Effector CD4-positive, alpha-beta T cell (primary cell): ENCODE measurements at places on chromosomes 11 and 22.

DNA sequence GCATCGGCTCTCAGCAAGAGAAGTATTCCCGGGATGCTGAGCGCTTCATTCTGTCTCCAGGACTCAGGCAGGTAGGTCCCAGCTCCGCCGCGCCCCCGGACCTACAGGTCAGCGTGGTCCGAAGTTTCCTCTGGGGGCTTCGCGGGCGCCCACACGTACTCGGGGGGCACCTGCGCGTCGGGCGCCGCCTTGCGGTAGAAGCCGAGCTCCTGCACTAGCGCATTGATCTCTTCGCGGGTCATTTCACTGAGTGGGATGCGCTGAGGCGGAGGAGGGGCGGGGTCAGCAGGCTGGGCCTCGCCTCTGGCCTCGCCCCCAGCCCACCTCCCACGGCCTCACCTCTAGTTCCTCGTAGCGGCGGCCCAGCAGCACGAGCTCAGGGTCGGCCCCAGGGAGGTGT is 2.5 kb downstream of the SELENOM start:
- DNase-seq: no peak

- DNase-seq: no peak
Measured at GRCh38 chr22:43670513-43670912, 141.6 kb downstream of the EFCAB6 start.

DNA sequence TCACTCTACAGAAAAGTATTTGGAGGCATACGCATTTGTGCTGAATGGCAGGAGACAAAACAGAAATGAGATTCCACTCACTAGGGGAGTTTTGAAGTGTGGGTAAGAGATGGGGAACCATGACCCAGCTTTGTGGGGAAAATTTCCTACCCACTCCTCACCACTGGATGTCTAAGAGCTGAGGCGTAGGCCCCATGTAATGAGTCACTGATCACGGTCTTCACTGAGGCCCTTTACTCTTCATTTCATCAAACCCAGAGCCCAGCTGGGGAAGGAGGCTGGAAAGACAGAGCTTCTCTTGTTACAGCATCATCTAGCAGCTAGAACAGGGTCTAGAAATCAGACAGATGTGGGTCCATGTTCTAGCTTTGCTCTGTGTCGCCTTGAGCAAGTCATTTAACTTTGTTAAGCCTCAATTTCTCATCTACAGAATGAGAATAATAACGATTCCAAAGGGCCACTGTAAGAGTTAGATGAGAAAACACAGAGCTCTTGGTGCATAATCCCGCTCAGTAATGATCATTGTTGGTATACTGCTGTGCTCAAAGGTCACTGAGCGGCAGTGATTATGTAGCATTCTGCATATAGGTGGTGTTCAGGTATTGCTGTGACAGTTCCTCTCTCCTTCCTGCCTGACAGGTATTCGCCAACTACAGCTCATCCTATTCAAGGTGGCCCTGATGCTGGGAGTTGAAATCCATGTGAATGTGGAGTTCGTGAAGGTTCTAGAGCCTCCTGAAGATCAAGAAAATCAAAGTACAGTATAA is 97.2 kb downstream of the MICAL2 start:
- DNase-seq: no peak

DNA sequence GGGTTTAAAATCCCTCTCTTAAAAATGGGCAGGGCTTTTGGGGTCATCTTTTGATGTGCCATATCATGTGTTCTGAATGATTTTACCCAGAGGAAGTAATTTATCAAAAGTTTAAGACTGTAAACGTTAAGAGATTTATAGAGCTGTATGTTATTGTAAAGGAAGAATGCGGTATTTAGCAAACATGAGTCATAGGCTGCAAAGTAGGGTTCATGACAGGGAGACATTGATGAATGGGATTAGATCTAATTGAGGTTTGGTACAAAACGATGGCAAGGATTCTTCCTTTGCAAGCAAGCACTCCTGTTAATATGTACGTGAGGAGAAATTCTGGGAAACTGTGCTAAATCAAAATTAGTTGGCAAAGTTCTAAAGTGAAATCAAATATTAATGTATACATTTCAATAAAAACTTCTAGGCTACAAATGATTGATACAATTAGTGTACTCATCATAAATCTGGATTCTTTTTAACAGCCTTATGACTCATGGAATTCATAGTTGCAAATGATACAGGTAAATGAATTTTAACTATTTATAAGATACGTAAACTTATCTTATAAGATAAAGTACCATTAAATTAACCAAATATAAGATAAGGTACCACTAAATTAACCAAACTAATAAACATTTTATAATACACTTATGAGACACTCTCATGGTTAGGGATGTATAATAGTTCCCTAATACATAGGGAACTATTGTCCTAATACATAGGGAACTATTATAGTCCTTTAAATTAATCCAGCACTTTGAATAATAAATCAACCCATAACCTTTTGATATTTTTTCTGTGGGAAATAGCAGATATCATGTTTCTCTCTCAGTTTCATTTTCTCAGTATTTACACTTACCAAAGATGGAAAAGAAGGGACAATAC is 58.4 kb downstream of the KIF18A start:
- no peak for DNase-seq

DNA sequence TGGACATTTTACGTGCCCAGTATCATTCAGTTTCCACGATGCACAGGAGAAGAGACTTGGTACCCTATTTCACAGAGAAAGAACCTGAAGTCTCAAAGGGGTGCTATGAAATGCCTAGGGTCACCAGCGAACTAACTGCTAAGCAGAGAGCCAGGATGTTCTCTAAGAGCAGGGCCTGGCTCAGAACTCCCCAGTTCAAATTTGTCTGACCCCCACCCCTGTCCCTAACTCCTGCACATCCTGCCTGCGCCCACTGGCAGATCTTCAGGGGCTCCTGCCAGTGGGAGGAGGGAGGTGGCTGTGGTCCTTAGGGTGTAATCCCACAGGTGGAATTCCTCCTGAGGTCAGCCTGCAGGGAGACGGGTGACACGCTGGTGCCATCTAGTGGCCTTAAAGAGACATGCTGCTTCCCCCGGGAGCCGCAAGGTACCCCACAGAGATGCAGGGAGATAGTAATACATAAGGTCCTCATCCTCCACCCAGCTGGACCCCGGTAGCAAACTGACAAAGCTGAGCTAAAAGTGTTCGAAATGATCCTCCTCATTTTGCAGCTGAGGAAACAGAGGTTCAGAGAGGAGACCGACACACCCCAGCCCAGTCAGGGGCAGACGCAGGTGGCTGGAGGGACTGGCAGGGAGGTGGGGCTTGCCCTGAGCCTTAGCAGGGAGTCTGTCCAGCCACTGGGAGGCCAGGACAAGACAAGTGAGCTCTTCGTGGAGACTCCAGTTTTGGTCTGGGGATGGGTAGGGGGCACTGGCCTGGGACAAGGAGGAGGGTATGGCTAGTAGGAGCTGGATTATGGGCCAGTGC is 34.1 kb downstream of the MB start:
- DNase-seq: peak; percentile 41

- DNase-seq: no peak
Measured at GRCh38 chr11:45857961-45858474, 10.7 kb downstream of the CRY2 start.

DNA sequence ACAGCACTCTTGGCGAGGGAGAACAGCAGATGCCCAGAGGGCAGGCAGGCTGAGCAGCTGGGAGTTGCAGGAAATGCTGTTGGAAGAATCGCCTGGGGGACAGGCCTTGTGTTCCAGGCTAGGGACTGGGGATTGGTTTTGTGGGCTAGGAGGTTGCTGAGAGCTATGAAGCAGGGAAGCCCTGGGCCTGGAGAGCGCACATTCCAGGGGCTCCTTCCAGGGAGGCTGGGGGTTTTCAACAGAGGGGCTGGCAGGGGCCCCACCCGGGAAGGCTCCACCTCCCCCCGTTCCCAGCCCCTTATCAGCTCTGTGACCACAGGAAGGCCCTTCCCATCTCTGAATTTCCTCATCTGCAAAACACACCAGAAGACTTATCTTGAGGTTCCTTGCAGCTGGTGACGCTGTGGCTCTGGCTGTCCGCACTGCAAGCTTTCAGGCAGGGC is 21.7 kb downstream of the WNT11 start:
- DNase-seq: no peak

- no peak for DNase-seq
Measured at GRCh38 chr11:93933230-93933629, 82.8 kb upstream of the VSTM5 start.

- no peak for DNase-seq
Measured at GRCh38 chr11:117366248-117366647, 38.6 kb downstream of the CEP164 start.

- DNase-seq: no peak
Measured at GRCh38 chr11:34620820-34621792, at the start of gene EHF. Gene EHF, plus strand, starts transcription at chr11:34621093. Its CDS starts 21,538 bp downstream, at chr11:34642631.

GRCh38 chr11:2419638-2420501 is 19.3 kb downstream of the TSSC4 start:
- peak; percentile 47 for DNase-seq

DNA sequence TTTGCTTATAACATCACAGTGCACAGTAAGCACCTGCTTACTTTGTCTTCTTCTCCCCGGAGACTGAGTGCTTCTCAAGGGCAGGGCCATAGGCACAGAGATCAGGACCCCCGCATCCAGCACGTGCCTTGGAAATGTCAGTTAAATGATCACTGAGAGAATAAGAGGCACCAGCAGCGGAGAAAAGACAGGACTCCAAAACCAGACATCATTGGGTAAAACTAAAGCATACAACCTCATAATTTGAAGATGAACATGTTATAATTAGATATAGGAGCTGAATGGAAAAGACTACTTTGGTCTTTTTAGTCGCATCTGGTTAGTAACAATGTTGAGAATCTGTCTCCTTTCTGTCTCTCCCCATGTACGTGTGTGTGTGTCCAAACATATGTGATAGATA is 1279.9 kb downstream of the LRRC4C start:
- no peak for DNase-seq

GRCh38 chr11:77440678-77441077 is 33.2 kb downstream of the PAK1 start:
- DNase-seq: no peak

GRCh38 chr11:112058103-112058502 is 15.7 kb downstream of the PIH1D2 start:
- no peak for DNase-seq

GRCh38 chr22:19663286-19663815 is 51.0 kb upstream of the SEPTIN5 start:
- DNase-seq: no peak

GRCh38 chr11:77127235-77127911 is 673 bp upstream of the MYO7A start:
- peak; percentile 48 for DNase-seq

DNA sequence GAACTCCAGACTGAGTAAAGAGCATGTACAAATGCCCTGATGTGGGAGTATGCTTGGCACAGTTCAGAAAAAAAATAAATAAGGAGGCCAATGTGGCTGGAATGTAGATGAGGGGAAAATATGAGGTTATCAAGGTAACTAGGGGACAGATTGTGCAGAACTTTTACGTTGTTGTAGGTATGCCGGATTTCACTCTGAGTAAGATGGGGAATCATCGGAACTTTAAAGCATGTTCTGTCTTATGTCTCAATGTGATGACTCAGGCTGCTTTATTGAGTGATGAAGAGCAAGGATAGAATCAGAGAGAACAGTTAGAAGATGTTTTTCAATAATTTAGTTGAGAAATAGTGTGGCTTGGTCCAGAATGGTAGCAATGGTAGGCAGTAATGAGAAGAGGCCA is 130.4 kb downstream of the C11orf87 start:
- DNase-seq: no peak

DNA sequence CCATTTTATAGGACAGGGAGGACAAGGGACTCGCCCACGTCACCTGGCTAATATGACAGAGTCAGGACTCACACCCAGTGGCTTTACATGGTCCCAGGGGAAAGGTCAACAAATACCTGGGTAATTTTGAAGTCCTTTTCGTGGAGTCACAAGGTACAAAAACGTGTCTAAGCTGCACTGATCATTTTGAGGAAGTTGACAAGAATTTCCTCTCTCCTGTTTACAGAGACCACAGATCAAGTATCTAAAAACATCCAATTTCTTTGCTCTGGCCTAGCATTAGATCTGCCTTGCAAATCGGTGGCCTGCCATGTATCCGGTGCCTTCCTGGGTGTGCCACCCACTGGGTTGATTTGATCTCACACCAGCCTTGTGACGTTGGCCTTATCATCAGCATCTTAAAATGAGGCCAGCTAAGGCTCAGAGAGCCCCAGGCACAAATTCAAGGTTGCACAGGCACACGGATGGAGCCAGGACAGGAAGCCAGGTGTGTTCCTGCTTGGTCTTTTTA is 17.6 kb downstream of the GDPD5 start:
- DNase-seq: peak; percentile 52

DNA sequence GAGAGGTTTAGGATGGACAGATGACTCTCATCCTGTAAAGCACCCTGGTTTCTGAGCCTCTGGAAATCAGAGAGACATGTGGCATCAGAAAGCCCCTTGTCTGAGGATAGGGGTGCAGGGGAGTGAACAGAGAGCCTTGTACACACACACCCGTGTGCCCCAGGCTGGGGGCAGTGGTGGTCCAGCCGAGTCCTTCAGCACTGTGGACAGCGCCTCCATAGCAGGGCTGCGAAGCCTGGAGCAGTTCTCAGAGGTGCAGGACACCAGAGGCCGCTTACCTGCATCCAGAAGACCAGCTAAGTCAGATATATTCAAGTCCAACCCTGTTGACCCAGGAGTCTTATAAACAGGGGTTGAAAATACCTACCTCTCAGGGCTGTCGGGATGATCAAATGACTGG is 11.5 kb upstream of the IGSF9B start:
- DNase-seq: no peak

DNA sequence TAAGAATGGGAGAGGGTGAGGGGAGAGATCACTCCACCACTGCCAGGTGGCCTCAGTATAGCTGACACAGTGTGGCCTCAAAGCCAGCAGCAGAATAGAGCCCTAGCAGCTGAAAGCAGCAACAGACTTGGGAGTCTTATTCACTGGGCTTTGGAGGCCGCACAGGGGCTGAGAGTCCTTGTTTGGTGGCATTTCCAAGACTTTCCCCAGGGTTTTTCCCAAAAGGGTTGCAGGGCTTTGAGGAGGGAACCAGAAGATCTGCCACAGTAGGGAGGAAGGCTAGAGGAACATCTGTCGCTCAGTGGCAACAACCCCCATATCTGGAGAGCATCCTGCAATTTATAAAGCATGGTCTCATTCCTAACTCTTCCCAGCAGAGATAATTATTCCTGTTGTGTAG is 35.0 kb upstream of the RCN1 start:
- no peak for DNase-seq

- DNase-seq: no peak
Measured at GRCh38 chr11:38553148-38553547, 1955.1 kb upstream of the RAG2 start.

- no peak for DNase-seq
Measured at GRCh38 chr11:29773656-29774264, 243.1 kb downstream of the KCNA4 start.

DNA sequence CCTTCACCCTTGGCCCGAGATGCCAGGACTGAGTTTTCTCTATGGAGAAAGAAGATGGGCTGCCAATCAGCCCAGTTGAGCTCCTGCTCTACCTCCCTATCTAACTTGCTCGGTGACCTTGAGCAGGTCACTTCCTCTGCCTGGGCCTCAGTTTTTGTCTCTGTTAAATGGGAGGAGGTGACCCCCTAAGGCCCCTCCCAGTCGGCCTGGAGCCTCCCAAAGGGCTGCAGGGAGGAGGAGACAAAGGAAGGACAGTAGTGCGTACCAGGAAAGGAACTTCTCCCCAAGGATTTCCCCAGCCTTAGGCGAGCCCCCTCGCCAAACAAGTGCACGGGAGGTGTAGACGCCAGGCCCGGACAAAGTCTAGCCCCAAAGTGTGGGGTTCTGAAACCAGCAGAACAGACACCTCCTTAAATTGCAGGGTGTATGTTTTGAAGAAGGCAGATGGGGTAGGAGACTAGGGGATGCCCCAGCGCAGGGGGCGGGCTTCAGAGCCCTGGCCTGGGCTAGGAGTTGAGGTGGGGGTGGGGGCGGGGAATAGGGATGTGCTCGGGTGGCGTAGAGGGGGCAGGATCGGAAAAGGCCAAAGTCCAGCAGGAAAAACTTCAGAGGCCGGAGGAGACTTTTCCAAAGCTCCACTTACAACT is 1.0 kb downstream of the CBX7 start:
- peak; percentile 16 for DNase-seq
